Left forelimb (tissue), 1 donor: ENCODE measurements at places on chromosomes 7 and 10.

DNA sequence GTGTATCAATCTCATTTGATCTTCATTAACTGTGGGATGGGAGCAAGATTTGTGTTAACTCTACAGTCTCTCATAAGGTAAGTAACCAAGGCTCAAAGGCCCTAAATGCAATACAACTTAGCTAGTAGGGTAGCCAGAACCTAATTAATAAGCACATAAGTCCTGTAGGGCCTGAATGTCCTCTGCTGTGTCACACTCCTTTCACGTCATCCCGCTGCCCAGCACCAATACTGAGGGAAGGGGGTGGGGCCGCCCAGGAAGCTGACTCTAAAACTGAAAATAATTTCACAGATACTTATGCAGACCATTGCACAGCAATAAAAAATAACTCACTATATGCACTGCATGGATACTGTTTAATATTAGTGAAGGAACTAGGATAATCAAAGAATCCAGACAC, 13.7 kb downstream of the CCDC6 start:
- DNase-seq = no peak

DNA sequence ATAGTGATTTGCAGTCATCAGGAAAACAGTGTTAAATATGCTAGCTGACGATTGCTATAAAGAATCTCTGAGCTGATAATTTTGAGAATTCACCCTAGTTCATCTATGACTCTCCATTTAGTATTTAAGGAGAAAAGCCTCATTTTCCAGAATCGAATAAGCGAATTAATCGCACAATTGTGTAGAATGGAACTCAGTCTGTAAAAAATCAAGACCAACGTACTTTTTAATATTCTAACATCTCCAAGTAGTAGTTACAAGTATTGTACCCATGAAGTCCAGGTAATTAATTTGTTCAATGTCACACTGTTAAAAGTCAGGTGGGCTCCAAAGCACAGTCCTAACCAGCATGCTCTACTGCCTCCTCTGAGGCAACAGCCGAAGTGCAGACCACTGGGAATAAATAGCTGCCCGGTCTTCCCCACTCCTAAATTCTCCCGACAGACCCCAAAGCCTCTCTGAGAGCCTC, 380 bp upstream of the AGBL3 start:
- no peak for DNase-seq

GRCh38 chr10:129704786-129705525, 237.9 kb downstream of the MGMT start:
- DNase-seq = no peak

DNA sequence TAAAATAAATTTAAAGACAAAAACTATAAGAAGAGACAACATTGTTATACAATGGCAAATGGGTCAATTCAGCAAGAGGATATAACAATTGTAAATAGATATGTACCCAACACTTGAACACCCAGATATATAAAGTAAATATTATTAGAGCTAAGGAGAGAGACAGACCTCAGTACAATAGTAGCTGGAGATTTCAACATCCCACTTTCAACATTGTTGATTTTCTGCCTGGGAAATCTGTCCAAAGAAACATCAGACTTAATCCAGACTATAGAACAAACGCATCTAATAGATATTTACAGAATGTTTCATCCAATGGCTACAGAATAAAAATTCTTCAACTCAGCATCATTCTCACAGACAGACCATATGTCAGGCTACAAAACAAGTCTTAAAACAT, 256.1 kb downstream of the GRM8 start:
- no peak for DNase-seq

DNA sequence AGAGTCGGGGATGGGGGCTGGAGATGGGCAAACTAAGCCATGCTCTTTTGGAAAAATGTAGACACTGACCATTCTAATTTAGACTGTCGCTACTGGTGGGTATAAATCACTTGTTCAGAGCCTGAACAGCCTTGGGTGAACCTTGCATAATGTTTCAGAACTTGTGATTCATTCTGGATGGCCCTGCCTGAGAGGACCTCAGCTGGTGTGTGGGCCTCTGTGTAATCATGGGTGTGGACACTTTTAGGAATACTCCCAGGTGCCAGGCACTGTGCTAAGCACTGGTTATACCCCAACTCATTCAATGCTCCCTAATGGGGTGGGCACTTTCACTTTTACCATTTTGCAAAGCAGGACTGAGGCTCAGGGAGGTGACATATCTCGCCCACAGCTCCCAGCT, 26.8 kb upstream of the TM9SF3 start:
- no peak for DNase-seq

- DNase-seq = no peak
Measured at GRCh38 chr7:152330827-152331226, 105.0 kb downstream of the KMT2C start.

GRCh38 chr7:5388905-5389433, 34.7 kb downstream of the TNRC18 start:
- no peak for DNase-seq

GRCh38 chr10:86785968-86786367, 29.5 kb downstream of the BMPR1A start:
- no peak for DNase-seq

DNA sequence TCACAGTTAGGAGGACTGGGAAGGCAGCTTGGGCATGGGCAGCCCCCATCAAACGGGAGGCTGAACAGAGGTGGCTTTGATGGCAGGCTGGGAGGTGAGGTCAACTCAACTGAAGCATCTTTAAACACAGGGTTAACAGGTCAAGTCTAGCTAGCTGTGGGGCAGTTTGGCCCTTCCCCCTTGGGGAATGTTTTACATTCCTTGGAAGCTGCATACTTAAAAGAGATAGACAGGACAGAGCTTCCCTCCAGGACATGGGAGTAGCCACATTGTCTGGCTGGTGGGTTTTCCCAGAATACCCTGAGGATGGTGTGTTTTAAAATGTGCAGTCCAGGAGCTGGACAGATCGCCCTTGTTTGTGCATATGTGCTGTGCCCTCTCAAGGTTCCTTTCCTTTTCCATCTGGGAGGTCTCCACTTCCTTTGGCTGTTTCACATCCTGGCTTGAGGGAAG, 6.8 kb upstream of the RASSF4 start:
- no peak for DNase-seq
